ENCODE measurements at places on chromosomes 4 and X.

DNA sequence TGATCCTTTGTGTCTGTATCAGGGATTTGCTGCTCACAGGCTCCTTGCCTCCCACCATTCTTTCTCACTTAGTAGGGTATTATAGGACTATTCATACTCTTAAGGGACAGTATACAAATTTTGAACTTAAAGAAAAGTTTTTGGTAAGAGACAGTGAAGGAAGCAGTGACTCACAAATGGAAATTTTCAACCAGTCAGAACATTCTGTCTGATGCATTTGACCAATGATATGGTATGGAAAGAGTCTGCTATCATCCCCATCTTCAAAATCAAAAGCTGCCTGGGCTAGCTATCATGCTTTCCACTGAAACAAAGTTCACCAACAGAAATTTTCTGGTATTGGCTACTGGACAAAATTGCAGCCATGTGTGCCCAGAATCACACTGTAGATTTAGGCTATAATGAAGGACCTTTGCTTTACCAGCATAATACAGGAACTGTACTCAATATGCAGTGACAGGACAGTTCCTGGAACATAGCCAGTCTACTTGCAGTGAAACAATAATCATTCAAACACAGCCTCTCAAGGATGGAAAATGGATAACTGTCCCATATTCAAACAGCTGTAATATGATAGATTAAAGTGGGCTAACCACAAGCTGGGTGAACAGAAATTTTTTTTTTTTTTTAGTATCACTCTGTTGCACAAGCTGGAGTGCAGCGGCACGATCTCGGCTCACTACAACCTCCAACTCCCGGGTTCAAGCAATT is 109.0 kb upstream of the ACSL4 start:
- no peak for DNase-seq

DNA sequence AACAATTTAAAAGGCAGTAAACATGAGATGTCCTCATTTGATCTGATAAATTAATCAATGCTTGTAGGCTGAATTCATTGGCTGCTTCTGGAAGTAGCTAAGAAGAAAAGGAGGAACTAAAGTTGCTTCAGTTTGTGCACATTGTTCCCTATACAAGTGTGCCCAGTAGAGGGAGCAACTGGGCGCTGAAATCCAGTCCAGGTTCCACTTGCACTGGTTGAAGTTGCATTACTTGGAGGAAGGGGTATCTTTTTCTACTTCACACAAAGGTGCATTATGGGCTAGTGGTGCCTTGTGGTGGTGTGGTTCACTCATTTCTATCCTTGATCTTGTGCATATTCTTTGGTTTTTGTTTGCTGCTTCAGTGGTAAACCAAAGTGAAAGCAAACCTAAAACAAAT is 67.9 kb upstream of the SOX3 start:
- peak; percentile 2 for DNase-seq

GRCh38 chr4:67879486-67879885 is 4.3 kb downstream of the TMPRSS11D start:
- DNase-seq, result no peak

- DNase-seq, result no peak
Measured at GRCh38 chrX:133258481-133258880, 40.3 kb upstream of the TFDP3 start.

DNA sequence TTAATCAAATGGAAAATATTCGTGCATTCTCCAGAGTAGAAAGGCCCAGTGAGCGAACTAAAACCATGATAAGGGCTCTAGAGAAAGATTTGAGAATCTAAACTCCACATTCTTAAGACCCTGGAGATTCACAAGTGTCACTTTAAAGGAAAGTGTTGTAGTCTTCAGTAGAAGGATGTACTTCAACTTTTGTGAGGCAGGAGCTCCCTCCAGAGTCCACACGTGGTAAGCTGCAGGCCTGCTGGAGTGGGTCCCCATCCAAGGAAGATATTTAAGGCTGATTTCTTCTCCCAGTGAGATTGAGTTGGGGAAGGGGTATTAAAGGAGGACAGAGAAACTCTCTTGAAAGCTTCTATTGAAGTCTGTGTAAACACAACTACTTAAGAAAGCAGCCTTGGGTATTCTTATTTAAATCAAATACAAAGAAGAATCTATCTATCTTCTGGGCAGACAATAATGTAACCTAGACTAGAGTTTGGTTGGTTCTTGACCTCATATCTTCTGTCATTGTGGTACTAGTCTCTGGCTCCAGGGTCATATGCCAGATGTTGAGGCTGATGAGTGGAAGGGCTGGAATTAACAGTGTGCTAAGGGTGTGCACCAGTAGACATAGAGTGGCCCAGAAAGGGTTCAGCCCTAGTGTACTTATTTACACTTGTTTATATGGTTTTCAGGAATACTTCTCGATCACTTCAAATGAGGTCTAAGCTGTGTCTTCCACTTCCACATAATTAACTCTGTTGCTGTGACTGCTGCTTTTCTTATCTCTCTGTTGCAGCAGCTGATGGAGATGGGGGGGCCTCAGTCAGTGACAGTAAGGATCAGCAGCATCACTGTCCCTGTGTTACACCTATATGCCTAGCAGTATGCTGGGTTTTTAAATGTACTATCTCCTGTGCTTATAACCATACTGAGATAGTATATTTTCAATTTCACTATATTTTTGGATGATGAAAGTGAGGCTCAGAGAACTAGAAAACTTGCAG is 76.1 kb downstream of the HMGB2 start:
- peak; percentile 63 for DNase-seq

- DNase-seq, result no peak
Measured at GRCh38 chrX:155998116-155998515, 620 bp downstream of the IL9R start.

- no peak for DNase-seq
Measured at GRCh38 chr4:128859887-128860677, 50.6 kb downstream of the JADE1 start.

- no peak for DNase-seq
Measured at GRCh38 chr4:173735585-173735984, 205.6 kb upstream of the HAND2 start.
